Stimulated activated CD8-positive, alpha-beta memory T cell treated with anti-CD3 and anti-CD28 coated beads, Interleukin-7, amount 100 ng/mL, for 1 hour (primary cell): ENCODE measurements at places on chromosomes 3 and 15.

- no peak for DNase-seq
These were observed 6.1 kb downstream of the RASGRP1 start for GRCh38 chr15:38558372-38559059.

GRCh38 chr3:63824309-63824708 is 5.2 kb downstream of the C3orf49 start:
- DNase-seq = no peak

GRCh38 chr15:70355275-70355795 is 257.6 kb upstream of the TLE3 start:
- DNase-seq = no peak

DNA sequence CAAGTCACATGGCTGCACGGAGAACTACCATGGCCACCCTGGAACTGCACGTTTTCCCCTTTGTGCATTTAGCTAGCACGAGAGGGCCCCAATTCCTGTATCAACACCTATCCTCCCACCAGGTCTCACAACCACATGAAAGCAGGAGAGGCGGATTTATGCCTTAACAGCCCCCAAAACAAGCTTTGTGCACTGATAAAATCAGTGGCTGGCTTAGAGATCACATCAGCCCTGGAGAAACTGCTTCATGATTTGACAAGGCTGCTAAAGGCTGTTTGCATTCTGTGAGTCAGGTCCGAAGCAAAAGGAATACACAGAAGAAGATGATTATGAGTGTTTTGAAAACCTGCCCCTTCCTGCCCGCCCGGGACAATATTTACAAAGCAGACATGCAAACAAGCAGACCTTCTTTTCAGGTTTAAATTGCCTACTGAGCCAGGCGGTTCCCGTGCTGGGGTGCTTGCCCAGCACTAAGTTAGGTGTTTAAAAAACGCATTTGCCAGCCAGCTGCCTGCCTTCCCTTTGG is 25.9 kb downstream of the CEMIP start:
- DNase-seq = no peak

- DNase-seq = no peak
These were observed 31.1 kb upstream of the CAPN7 start for GRCh38 chr3:15174953-15175352.

DNA sequence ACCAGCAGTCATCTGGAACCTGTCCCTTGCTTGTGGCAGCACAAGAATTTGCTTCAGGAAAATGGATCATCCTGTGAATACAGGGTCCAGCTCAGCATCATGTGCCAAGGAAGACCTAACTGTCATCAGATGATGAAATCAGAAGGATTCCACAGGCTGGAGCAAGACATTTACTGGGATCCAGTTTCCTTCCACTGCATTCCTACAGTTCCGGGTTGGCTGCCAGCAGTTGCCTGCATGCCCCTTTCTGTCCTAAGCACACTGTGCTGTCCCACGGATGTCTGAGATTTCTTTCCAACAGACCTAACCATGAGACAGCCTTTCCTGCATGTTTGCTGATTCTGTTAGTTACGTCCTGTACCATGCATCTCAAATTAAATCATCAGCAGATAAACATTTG is 140.7 kb downstream of the IMPG2 start:
- no peak for DNase-seq

- no peak for DNase-seq
These were observed 49.2 kb downstream of the RYK start for GRCh38 chr3:134201201-134202130.

DNA sequence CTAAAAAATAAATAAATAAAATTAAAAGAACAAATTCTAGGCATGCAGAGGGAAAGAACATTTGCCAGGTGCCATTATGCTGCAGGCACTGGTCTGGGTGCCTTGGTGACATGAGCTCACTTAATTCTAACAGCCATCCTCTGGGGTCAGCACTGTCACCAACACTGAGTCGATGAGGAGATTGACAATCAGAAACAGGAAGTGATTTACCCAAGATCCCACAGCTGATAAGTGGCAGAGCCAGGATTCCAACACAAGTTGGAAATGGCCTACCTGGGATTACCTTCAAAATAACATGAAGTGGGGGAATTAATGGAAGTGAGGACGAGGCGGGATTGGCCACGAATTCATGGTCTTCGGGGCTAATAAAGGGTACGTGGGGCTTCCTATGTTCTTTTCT is 3.6 kb downstream of the PLIN1 start:
- no peak for DNase-seq

DNA sequence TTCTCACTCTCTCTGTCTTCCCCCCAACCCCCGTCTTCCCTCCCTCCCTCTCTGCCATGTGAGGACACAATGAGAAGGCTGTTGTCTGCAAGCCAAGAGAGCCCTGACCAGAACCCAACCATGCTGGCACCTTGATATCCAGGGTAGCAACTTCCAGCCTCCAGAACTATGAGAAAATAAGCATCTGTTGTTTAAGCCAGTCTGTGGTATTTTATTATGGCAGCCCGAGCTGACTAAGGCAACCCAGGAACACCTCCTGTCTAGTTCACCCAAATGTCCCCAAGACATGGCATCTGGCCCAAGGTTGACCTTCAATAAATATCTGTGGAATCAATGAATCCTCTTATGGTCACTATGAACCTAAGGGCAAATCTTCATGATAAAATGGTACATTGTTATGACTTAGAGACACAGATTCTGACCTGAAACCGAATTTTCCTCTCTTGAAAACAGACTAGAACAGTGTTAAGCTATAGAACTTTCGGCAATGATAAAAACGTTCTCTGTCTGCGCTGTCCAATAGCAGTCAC is 26.5 kb downstream of the RFTN1 start:
- DNase-seq = no peak

GRCh38 chr15:68644083-68644904 is 65.5 kb downstream of the CORO2B start:
- DNase-seq = no peak

DNA sequence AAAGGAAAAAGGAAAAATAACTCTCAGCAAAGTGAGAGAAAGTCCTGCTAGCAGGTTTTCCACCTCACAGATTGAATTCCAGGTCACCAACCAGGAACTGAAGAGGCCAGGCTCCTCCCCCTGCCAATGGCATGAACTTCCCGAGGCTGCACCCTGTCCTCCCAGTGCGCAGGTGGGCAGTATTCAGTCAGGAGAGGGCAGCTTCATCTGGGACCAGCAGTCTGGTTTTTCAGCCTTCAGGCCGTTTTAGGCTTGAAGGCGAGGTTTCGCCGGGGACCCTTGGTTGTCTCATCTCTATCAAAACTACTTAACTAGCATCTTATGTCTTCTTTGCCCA is 41.2 kb downstream of the TRAT1 start:
- DNase-seq = no peak
